ENCODE measurements at places on chromosomes 7 and 10. TPM values are rescaled to one million over a fixed set of nuclear protein-coding genes. Genes with fewer than 3 reads are reported as not detected.

Gene HOGA1
- not detected for polyA plus RNA-seq

Gene MYL7
- 2.1 TPM for polyA plus RNA-seq

Gene ZNF37A
- 10.3 TPM for polyA plus RNA-seq

DNA sequence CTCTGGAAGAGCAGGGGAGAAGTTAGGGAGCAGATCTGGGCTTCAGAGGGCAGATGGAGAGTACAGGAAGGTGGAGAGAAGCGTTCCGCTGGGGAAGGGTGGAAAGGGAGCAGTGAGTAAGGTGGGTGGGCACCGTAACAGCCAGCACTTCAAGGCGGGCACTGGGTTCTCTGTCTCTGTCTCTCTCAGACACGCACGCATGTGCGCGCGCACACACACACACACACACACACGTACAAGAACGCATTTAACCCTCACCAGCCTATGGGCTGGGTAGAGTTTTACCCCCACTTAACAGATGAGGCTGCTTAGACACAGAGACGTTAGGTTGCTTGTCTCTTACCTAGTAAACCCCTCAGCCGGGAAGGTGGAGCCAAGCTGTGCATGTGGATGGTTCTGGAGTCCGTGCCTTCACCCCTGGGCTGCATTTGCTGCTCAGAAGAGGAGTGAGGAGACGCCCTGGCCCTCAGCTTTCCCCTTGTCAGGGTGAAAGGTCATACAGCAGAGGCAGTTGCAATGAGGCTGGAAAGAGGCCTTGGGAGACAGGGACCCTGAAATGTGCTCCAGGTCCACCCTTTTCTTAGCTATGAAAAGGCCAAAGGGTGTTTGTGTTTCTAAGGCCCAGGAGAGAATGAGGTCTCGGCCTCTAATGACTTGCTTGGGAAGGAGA lies 16.0 kb downstream of the ADCYAP1R1 start:
- no peak for DNase-seq

DNA sequence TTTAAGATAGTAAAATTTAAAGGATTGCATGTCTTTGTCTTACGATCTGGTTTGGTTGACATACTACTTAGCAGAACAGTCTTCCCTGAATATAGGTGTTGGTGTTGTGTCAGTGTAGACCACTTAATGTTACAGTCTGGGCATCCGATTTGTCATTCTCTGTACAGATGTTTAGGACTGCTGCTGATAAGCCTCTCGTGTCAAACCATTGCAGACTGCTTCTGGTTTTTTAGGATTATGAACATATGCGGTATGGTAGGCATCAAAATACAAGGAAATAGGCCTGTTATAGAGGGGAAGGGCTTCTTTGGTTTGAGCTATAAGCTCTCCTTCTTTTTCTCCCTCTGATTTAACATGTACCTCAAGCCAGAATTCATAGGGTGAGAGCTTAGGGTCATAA lies 7.4 kb downstream of the CYP3A43 start:
- no peak for DNase-seq

GRCh38 chr10:73493781-73494180 lies 2.0 kb downstream of the PPP3CB start:
- DNase-seq: no peak

DNA sequence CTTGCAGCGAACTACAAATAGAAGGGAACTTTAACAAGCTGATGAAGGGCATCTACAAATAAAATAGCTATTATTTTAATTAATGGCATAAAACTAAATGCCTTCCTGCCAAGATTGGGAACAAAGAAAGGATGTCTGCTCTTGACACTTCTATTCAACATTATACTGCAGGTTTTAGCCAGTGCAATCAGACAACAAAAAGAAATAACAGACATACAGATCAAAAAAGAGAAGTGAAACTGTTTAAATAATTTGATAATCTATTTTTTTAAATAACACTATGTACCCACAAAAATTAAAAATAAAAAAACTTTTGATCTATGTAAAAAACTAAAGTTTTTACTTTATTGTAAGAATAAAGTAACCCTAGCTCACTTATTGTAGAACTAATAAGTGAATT lies 22.4 kb upstream of the TLL2 start:
- DNase-seq: no peak

DNA sequence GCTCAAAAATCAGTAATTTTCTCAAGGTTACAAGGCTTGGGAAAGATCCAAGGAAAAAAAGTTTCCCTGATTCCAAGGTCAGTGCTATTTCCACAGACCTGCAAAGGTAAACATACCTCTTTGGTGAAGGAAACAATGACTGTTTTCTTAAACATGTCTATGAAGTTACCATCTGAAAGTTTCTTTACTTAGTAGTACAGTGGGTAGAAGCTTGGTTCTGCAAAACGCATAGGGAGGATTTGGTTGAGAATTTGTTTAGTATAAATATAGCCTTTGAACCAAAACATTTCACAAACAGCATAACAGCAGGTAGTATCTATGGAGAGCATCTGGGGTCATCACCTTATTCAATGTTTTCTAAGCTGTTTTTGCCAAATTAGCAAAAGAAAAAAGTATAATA lies 169.6 kb downstream of the CCSER2 start:
- DNase-seq: no peak

DNA sequence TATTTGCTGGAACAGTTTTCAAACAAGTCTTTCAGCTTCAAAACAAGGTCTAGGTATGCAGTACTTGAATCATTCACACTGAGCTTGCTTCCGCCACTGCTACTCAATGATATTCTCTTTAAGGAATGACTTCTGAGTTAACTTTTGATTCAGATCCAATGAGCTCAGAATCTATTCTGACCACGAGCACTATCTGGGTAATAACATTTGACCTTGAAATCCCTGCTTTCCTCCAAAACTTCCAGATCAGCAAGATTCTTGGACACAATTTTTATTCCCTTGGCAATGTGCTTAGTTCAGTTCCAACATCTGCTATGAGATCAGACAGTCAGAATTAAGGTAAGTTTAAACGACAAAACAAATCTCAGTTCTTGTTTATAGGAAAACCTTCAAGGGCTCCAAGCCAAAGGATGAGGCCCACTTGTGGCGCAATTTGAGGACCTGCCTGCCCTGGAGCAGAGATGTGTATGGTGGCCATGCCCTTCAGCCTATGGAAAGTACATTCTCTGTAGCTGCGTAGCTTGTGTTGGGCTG lies 87.2 kb downstream of the RNF216 start:
- no peak for DNase-seq

- no peak for DNase-seq
Observed at GRCh38 chr10:90675621-90676020, 182.2 kb downstream of the HTR7 start.

DNA sequence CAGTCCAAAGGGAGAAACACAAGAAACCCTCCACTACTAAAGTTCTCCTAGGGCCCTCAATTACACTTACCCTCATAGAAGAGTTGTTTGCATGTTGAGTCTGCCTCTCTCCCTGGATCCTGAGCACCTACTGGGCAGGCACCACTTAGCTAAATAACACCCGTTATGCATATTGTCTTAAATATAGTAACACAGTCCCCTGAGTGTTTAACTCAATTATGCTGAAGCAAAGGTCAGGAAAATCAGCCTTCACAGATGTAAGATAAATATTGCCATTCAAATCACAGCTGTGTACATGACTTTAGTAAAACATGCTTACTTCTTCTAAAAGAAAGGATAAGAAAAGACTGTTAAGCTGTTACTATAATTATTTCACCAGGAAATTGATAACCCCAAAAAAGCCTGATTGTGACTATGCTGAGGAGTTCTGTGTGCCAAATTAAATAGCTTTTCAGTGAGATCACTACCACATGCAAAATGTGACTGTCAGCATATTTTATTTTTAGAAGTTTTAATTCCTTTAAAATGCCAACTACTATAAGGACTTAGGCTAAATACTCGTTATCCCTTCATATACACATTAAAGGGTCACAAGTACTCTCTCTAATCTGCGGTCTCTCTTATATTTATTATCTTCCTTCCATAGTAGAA lies 733.9 kb upstream of the PHF14 start:
- no peak for DNase-seq
